ENCODE measurements at places on chromosomes 2 and 18. TPM values are rescaled to one million over a fixed set of nuclear protein-coding genes. Genes with fewer than 3 reads are reported as not detected.

The CABYR gene
- total RNA-seq = 1.0 TPM

The LAMA3 gene
- total RNA-seq = 4.5 TPM

The HTR2B gene
- total RNA-seq = 0.13 TPM

The AQP4 gene
- total RNA-seq = 0.24 TPM

The ACTR3 gene
- total RNA-seq = 569 TPM

The FAP gene
- total RNA-seq = not detected

The PLEK gene
- total RNA-seq = 319 TPM

The LINC00305 gene
- not detected for total RNA-seq

The LYPD1 gene
- total RNA-seq = not detected

The TWSG1 gene
- 31.3 TPM for total RNA-seq

The SLC14A1 gene
- total RNA-seq = not detected

The MDH1B gene
- 1.0 TPM for total RNA-seq

The BOLL gene
- not detected for total RNA-seq

The GATA6 gene
- 0.05 TPM for total RNA-seq

The CCDC148 gene
- not detected for total RNA-seq

The CAPN13 gene
- not detected for total RNA-seq

The EPC2 gene
- 14.8 TPM for total RNA-seq

The MROH2A gene
- total RNA-seq = not detected

The POTEE gene
- 0.29 TPM for total RNA-seq

The ABCG8 gene
- not detected for total RNA-seq

The ING5 gene
- total RNA-seq = 34.6 TPM

The RPRM gene
- total RNA-seq = not detected

The CFC1 gene
- total RNA-seq = not detected

The FKBP1B gene
- total RNA-seq = 0.33 TPM

The SPHKAP gene
- not detected for total RNA-seq

The SLC9A4 gene
- total RNA-seq = 0.05 TPM

The CNGA3 gene
- total RNA-seq = not detected

The PAX3 gene
- total RNA-seq = not detected

The UGT1A6 gene
- not detected for total RNA-seq

The FAM237A gene
- not detected for total RNA-seq

The UGT1A5 gene
- not detected for total RNA-seq

The KCNG2 gene
- not detected for total RNA-seq

Measured in GM12878 (cell line).